Naive thymus-derived CD8-positive, alpha-beta T cell (primary cell): ENCODE measurements at places on chromosomes 2 and 18.

DNA sequence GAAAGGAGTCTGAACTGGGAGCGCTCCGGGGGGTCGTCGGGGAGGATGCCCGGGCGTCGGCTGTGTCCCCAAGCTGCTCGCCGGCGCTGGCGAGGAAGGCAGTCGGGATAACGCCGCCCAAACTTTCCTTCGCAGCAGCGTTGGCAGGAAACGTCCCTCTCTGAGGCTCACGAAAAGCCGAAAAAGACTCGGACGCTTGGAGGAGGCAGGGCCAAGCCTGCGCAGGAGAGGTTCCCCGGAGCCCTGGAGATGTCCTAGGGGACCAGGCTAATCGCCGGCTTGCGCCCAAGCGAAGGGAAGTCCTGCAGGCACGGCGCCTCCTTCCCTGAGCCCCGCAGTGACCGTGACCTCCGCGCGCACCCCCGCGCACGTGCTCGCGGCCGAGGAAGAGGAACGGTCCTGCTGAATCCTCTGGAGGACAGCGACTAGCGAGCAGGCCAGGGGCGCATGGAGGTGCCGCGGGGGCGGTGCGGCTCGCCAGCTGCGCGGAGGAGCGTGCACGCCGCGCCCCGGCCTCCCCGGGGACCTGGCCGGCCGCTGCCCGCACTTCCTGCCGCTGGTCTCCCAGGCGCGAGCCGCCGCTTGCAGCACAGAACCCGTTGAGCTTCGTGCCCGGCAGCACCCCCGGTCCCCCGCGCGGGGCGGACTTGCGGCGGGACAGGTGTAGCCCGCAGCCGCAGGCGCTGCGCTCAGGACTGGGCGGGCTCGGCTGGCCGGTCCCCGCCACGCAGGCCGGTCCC is at the start of gene SH3RF3:
TSS of gene SH3RF3 (plus strand) at position 590 of the 740 bp plus-strand sequence.
- DNase-seq: peak; percentile 32

GRCh38 chr2:36550006-36550405 is 48.0 kb downstream of the FEZ2 start:
- DNase-seq: no peak

- DNase-seq: no peak
Observed at GRCh38 chr2:64349131-64349530, 104.8 kb upstream of the LGALSL start.

GRCh38 chr2:176085861-176086771 is 2.4 kb upstream of the EVX2 start:
- DNase-seq: no peak

DNA sequence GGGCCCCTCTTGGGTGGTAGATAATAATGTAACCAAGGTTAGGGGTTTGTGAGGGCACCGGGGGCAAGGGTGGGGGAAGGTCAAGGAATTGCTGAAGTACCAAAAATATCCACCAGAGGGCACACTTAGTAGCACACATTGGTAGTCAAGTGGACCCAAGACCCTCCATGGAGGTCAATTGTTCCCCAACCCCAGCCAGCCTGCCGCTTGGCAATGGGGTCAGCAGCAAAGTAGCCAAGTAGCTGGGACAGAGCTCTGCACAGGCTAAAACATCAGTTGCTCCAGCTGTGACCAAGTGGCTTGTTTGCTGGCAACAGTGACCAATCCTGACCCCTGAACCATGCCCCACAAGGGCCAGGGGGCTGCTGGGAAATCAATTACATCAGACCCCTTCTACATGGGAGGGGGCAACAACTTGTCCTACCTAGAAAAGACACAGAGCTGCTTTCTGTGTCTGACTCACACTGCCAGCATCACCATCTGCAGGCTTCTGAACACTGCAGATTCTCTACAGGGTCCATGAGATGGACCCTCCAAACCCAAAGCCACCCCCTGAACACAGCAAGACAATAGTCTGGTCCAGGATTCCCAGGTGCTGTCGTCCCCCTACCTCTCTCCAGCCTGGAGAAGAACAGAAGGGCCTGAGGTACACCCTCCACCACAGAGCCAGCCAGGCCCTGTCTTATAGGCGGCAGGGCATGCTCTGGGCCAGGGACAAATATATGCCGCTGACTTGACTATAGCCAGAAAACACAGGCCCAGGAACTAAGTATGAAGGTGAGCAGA is 76.0 kb downstream of the EMX1 start:
- DNase-seq: no peak

GRCh38 chr2:130391058-130391871 is 35.4 kb downstream of the PTPN18 start:
- peak; percentile 54 for DNase-seq

DNA sequence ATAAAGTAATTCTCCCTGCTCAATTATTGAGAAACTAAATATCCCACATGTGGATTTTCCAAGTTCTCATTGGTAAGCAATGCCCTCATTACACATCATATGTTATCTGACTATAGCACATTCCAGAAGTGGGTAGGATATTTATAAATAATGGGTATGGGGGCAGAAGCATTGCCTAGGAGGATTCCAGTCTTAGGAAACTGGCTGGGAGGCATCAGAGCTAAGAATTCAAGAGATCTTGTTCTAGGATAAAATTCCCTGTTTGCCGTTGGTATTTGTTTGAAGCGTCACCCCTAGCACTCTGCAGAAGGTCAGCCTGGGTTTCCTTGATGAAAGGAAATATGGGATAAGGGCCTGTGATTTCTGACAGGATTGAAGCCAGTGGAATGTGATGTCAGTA is 20.1 kb downstream of the SIX2 start:
- no peak for DNase-seq

DNA sequence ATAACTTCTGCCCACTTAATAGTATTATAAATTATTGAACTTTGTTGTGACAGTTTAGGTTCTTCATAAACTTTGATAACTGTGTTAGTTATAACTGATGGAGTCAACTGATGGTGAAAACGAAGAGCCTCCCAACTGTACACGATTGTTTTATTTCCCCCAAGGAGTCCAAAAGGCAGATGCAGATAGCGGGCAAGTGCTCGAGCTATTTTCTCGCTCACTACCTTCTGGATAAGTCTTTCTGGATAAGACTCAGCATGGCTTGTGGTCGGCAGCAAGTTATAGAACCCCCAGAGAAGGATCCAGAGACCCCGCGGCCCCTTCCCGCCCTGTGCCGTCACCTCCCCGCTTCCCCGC is 517 bp downstream of the GCFC2 start:
- DNase-seq: no peak

DNA sequence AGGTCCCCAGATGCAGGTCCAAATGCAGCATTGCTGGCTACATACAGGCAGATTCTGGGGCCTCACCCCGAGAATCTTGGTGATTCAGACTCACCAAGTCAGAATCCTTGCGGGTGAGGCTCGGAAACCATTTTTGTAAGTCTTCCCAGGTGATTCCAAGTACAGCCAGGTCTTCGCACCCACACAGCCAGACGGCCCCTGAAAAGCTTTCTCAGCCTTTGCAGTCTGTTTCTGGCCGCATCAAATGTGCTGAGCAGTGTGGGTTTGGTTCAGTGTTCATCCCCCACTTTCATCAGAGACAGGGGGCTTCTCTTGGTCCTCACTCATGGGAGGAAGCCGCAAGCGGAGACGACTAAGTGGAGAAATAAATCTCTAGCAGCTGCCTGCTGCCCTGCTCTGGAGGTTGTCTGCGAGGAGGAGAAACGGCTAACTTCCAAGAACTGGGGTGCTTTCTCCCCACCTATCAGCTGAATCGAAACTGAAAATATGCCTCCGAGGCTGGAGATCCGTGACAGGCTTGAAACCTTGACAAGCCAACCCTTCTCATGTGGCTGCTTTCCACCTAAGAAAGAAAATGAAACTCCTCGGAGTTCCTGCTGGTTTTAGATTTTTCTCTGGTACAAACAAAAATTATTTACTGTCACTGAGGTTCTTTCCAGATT is 8.9 kb upstream of the TMEM185B start:
- DNase-seq: peak; percentile 81

- no peak for DNase-seq
Observed at GRCh38 chr2:180699657-180700361, 280.6 kb upstream of the UBE2E3 start.

- DNase-seq: no peak
Observed at GRCh38 chr2:230335461-230335863, 8.5 kb downstream of the SP140L start.

GRCh38 chr2:175439416-175439815 is 257.9 kb upstream of the ATP5MC3 start:
- no peak for DNase-seq

DNA sequence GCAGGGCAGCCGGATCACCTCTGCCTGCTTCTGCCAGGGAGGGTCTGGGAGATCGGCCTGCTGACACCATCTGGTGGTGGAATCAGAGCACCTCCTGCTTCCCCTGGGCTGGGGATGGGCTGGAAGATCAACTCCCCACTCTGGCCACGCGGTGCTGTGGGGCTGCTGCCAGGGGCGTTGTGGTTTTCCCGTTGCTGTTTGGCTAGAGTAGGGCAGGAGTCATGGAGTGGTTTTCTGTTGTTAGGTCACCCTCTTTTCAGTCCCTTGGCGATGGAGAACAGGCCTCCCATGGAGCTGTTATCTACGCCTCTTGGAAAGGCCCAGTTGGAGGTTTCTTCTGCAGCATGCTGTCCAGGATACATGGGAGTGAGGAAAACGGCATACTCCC is 15.2 kb downstream of the BCL2L11 start:
- no peak for DNase-seq

GRCh38 chr2:192885569-192886160 is 690.9 kb upstream of the TMEFF2 start:
- no peak for DNase-seq

DNA sequence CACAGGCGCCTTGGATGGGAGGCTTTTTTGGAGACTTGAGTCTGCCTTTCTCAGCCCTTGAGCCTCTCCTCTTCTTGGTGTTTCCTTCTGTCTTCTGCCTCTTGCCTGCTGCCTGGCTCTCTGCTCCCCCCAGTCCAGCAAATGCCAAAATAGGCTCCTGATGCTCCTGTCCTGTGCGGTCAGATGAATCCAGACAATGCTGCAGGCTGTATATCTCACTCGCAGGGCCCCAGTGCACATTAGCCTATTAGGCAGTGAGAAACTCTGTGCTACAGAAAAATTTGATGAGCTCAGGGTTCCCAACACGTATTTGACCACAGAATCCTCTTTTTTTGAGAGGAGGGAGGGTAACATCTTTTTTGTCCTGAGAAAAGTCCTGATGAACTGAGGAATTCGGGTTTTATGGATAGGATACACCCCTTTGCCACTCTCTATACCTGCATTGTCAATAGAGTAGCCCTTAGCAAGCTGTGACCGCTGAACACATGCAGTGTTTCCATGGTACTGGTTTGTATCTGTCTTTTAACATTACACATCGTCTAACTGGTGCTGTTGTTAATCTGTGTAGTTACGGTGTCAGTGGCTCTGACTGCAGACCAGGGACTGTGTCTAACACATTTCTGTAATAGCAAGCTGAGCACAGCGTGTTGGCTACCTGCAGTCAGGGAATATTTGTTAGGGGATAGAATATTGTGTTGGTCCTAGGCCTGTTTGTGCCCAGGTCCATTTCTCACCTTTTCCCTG is 50.8 kb downstream of the FAM228A start:
- DNase-seq: no peak

DNA sequence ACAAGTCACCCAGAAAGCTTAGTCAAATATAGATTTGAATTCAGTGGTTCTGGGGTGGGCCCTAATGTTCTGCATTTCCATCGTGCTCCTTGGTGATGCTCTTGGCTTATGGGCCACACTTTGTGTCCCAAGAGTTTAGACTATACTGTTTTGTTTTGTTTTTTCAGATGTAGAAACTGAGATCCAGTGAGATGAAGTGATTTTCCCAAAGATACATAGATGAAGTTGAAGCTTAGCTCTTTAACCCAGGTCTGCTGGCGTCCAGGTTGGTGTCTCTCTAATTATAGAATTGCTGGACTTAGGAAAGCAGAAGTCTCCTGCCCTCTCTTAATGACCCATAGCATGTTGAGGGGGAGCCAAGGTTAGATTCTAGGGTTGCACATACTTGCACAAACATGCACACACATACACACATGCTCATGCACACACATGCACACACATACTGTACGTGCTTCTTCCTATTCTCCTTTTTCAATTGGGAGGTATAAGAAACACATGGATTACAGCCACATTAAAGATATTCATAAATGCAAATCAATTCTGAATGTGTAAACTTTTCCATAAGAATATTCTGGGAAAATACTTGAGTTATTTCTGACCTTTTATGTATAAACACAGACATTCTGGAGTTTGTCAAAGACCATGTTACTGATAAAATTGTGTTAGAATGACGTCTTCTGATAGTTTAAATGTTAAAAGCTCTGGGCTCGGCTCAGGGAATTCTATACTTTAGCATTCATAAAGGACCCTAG is 41.3 kb upstream of the IL1R1 start:
- DNase-seq: no peak

GRCh38 chr18:57970356-57971095 is 73.5 kb upstream of the NEDD4L start:
- DNase-seq: no peak

GRCh38 chr2:121085801-121086200 is 199.2 kb downstream of the TFCP2L1 start:
- DNase-seq: peak; percentile 10

- DNase-seq: no peak
Observed at GRCh38 chr2:117856415-117857210, 42.1 kb downstream of the DDX18 start.

GRCh38 chr18:48889981-48890762 is 60.6 kb downstream of the SMAD7 start:
- DNase-seq: no peak

DNA sequence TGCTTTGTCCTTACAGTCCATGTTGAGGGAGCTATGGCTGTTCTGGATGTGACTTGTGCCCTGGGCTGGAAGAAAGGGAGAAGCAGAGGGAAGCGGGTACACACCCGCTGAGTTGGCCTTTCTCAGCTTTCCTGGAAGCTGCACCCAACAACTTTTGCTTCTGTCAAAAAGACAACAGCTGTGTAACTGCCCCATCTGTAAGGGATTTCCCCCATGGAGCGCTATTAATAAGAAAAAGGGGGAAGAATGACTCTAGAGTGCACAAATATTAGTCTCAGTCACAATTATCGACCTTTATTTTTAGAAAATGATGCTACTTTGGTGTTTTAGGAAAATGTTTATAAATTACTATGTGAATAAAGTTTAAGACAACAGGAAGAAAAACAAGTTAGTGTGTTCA is 368.3 kb downstream of the RAD51AP2 start:
- DNase-seq: no peak

DNA sequence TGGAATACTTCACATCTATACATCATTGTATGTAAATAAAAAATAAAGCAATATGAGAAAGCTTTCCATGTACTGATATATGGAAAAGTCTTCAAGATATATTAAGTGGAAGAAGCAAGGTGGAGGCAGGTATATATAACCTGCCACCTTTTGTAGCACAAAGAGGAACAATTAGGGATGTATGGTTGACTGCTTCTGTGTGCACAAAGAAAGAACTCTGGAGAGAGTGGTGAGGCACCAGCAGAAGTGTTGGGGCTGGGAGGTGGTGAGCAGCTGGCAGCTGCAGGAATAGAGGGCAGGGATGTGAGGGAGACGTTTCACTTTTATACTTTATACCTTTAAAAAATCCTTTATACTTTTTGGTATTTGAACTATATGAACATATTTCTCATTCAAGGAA is 26.1 kb downstream of the KIF5C start:
- no peak for DNase-seq

GRCh38 chr2:43343573-43344304 is 117.3 kb upstream of the ZFP36L2 start:
- DNase-seq: no peak

GRCh38 chr2:226888378-226888965 is 52.6 kb downstream of the RHBDD1 start:
- no peak for DNase-seq

GRCh38 chr2:105797298-105797819 is 52.6 kb downstream of the NCK2 start:
- DNase-seq: no peak
